ENCODE measurements at places on chromosomes 13 and 19. TPM values are rescaled to one million over a fixed set of nuclear protein-coding genes. Genes with fewer than 3 reads are reported as not detected.

Gene HRC
- total RNA-seq, result 1.4 TPM

Gene ZNF749
- total RNA-seq, result 33.9 TPM

Gene ZNF497
- total RNA-seq, result 6.2 TPM

Gene ERICH4
- not detected for total RNA-seq

Gene TPTE2
- total RNA-seq, result 0.46 TPM

Gene TGFBR3L
- total RNA-seq, result not detected

Gene APBA3
- 11.3 TPM for total RNA-seq

Gene ERFL
- 1.6 TPM for total RNA-seq

Gene GRK1
- 0.46 TPM for total RNA-seq

Gene PSG2
- not detected for total RNA-seq

Gene ALOX5AP
- total RNA-seq, result 3.7 TPM

Gene ZNF235
- 14.3 TPM for total RNA-seq

Gene PSG6
- not detected for total RNA-seq

Gene MIR17HG
- total RNA-seq, result 20.1 TPM

Gene TEX101
- total RNA-seq, result not detected

Gene PSG1
- total RNA-seq, result not detected

Gene LILRA1
- total RNA-seq, result 0.23 TPM

Gene KASH5
- total RNA-seq, result not detected

Gene ZNF730
- 30.2 TPM for total RNA-seq

Gene CNMD
- total RNA-seq, result 6.0 TPM

Gene CACNG7
- total RNA-seq, result 14.1 TPM

Gene CEACAM19
- total RNA-seq, result 1.6 TPM

Gene PTGIR
- total RNA-seq, result 0.23 TPM

Gene ZNF493
- 96.7 TPM for total RNA-seq

Gene ZNF345
- 22.8 TPM for total RNA-seq

Gene ZNF726
- total RNA-seq, result 15.0 TPM

Gene FFAR3
- 0.23 TPM for total RNA-seq

Gene GNA15
- 1.4 TPM for total RNA-seq

Gene CILP2
- 1.8 TPM for total RNA-seq

Gene CLDN10
- 17.1 TPM for total RNA-seq

Gene ZNF541
- total RNA-seq, result 0.23 TPM

Gene FAAP24
- total RNA-seq, result 1.4 TPM

Gene CYP4F8
- total RNA-seq, result not detected

Gene VRK3
- total RNA-seq, result 27.5 TPM

Gene TOMM40
- total RNA-seq, result 32.3 TPM

Gene PLA2G4C
- total RNA-seq, result 22.6 TPM

Gene DDX39A
- 32.1 TPM for total RNA-seq

Gene IGLON5
- 9.5 TPM for total RNA-seq

Gene SYT5
- 67.4 TPM for total RNA-seq

Gene IL4I1
- 0.23 TPM for total RNA-seq
